WTC11 (cell line): ENCODE measurements at places on chromosomes 16 and 17. TPM values are rescaled to one million over a fixed set of nuclear protein-coding genes. Genes with fewer than 3 reads are reported as not detected.

Gene CBX8
- 1.8 to 2.1 TPM (median 2.0 TPM) in 3 replicates for total RNA-seq

Gene SLC6A4
- 0.07 to 0.32 TPM (median 0.13 TPM) in 3 replicates for total RNA-seq

Gene CEP20
- 35.7 to 39.5 TPM (median 39.1 TPM) in 3 replicates for total RNA-seq

Gene HS3ST3A1
- total RNA-seq: 5.2 to 9.7 TPM (median 5.9 TPM) in 3 replicates

Gene SLC5A11
- total RNA-seq: 0.11 to 0.23 TPM in 2 of 3 replicates, not detected in the other

Gene SLC47A1
- 2.5 to 3.3 TPM (median 2.9 TPM) in 3 replicates for total RNA-seq

Gene ADORA2B
- total RNA-seq: 4.2 to 5.1 TPM (median 4.9 TPM) in 3 replicates
